Putamen (tissue), 1 donor: ENCODE measurements at places on chromosomes 7 and 10.

GRCh38 chr10:33416209-33416608 is 81.7 kb upstream of the NRP1 start:
- no peak for DNase-seq

DNA sequence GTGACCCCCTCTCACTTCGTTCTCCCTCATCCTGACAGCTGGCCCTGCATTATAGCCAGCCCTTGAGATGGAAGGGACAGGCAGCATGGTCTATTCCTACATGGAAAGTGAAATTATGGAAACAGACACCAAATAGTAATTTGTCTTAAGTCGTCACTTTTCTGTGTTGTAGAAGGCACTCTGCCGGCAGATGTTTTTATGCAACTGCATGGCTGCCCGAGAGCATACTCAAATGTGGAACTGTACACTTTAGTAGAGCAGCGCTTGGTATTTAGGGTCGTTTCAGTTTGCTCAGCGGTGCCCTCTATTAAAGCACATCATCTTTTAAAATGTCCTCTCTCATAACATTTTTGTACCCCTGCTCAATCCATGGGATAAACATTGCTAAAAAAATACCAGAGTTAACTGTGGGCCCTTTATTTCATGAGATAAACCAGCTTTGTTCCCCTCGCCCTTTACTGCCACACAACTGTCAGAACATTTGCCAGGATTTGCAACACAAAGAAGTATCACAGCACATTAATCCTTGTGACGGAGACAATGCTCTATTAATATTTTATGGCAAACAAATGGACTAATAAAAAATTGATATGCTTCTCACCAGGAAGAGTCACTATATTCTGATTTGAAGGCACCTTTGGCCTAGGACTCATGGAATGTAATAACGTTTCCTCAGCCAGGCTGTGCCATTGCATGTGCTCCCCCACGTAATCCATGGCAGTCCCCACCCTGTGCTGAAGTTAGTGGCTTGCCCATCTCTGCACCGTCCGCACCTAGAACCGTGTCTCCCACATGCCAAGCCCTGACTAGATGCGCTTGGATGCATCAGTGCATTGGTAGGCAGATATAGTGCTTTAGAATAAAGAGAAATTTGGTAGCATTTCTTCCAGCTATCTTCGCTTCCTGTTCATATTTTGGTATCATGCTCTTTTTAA is 221.3 kb downstream of the PAXIP1 start:
- peak; percentile 89 for DNase-seq

GRCh38 chr7:20783700-20784387 is 2.8 kb downstream of the SP8 start:
- no peak for DNase-seq

GRCh38 chr10:64977915-64978314 is 1456.7 kb downstream of the REEP3 start:
- no peak for DNase-seq

- peak; percentile 34 for DNase-seq
Measured at GRCh38 chr10:97759158-97759887, 12.5 kb downstream of the SFRP5 start.

DNA sequence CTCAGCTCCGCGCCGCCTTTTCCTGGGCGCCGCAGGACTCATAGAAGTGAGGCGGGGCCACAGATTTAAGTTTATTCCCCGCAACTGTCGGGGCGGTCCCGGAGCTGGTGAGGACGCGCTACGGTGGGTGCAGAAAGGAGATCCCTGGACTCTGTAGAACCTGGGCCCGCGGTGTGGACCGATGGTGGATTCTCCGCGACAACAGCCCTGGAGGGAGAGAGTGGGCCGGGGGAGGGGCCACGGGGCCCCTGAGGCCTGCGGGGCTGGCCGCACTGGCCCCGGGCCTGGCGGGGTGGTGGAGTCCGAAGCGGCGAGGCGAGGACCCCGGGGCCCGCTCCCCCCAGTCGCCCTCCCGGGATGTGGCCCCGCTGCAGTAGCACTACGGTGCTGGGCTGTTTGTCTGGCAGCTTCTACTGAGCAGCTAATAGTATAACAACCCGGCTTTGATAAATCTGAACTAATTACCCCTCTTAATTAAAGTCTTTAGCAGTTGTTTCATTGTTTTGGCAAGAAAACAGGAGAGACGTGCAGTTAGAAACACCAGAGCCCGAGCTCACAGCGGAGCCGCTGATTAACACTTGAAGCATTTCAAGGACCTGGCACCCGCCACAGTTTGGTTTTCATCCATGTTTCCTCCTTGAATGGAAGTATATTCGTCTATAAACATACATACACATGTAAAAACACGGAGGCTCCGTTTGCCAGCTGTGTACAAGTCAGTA is 4.2 kb downstream of the FEZF1 start:
- no peak for DNase-seq

DNA sequence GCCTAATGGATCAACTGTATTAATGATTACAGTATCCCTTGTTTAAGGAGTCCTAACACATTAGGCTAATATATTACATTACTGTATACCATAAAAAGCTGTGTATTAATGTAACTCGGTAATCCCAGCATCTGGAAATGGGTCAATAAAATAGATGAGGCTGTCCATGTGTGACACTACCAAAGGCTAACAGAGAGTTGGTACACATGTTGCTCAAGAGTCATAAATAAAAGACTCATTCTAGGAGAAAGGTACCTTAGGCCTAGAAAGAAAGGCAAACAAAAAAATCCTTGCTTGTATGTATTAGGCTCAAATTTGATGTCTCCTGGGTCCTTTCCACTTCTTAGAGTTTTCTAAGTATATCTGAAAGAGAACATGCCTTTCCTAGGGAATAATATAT is 14.6 kb downstream of the MCMBP start:
- no peak for DNase-seq

DNA sequence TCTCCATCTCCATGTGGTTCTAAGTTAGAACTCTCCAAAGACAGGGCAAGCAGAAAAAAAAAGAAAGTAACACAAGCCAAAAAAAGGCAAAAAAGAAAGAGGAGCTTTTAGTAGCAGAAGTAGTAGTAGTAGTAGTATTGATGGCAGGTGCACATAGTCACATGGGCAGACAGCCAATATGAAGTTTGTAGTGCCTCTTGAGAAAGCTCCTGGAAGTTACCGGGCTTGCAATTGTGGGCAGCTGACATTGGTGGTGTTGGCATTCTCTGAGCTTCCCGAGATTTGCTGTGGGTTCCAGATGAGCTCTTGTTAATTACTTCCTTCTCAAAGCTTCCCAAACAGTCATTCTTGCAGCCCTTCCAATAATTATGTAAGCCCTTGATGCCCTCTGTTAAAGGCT is 1128.5 kb downstream of the TYW1 start:
- no peak for DNase-seq

DNA sequence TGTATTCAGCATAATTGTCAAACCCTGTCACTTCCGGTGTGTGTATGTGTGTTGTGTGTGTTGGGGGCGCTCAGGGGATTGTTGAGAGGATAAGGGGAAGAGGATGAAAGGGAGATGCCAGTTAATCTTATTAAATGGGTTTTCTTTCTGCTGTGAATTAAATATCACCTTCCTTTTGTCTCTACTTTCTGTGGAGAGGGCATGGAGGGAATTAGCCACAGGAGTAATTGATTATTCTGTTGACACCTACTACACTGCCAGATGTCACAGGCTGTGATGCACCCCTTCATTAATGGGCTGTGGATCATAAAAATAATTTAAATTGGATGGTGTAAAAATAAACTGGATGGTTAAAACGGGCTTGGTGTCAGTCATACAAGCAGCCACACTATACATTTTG is 311.9 kb downstream of the MDFIC start:
- no peak for DNase-seq
